GM04503 (cell line): ENCODE measurements at places on chromosomes 4 and X.

- no peak for DNase-seq
Observed at GRCh38 chr4:11532138-11532537, 103.4 kb upstream of the HS3ST1 start.

GRCh38 chr4:174835536-174835935 lies 6.5 kb upstream of the GLRA3 start:
- no peak for DNase-seq

DNA sequence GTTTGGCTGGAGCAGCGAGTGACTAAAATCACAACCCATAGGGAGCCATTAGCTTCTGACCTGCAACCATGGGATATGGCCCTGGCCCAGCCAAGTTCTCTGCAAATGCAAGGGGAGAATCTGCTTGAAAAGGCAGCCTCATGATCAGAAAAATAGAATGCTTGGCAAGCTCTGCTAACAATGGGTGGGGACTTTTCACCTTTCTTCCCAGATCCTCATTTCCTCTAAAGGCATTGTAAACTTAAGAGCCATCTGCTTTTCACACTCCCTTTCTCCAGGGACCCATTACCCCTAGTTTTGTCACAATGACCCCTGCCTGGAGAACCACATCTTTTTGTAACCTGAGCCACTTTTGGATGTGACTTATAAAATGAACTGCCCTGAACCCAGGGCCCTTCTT lies 104.3 kb downstream of the PARM1 start:
- no peak for DNase-seq

DNA sequence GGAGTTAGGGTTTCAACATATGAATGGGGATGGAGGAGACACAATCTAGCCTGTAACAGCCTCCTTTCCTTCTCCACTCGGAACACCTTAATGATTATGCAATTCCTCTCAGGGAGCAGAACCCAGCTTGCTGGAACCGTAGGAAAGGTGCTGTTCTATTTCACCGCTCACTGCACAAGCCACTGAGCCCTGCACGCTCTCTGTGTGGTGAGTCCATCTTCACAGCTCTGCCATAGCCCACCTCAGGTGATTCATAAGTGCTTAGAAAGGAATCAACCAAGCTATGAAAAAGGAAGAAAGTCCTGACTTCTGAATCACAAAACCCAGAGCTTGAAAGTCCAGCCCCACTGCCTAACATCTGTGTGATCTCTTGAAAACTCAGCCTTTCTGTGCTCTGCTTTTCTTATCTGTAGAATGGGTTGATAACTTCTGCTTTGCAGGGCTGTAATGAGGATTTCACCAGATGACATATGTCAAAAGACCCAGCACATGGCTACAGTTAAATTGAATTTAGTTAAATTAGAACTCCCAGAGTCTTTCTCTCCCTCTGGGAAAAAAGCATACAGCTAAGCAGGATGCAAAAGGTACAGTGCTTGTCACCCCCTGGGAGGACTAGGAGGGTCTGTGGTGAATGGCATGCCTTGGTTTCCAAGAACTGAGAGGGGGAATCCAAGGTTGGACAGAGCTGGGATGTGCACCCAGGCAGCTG lies 91.6 kb downstream of the WFS1 start:
- DNase-seq = no peak

DNA sequence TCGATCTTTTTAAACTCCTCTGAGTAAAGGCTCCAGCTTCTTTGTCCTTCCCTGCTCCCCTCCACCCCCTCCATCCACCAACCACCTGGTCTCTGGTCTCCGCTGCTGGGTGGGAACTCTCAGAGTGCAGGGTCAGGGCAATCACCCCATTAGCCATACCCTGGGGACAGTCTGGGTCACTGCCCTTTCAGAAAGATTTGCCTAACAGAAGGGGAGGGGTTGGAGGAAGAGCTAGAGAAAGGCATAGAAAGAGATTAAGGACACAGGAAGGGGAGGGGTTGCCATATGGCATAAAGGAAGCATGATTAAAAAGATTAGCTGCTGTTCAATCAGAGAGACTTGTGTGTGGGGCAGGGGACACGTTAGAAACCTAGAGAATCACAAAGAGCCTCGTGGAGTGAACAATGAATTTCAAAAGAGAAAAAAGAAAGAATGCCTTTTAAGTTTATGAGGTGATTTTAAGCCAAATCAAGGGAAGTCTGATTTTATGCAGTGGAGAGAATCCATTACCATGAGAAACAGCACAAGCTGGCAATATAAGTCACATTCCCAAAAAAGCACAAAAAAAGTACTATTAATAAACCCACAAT lies 115.5 kb upstream of the ACSL4 start:
- no peak for DNase-seq
